ENCODE measurements at places on chromosomes 4 and X.

GRCh38 chr4:176920694-176921093 lies 128.0 kb upstream of the VEGFC start:
- DNase-seq: no peak

DNA sequence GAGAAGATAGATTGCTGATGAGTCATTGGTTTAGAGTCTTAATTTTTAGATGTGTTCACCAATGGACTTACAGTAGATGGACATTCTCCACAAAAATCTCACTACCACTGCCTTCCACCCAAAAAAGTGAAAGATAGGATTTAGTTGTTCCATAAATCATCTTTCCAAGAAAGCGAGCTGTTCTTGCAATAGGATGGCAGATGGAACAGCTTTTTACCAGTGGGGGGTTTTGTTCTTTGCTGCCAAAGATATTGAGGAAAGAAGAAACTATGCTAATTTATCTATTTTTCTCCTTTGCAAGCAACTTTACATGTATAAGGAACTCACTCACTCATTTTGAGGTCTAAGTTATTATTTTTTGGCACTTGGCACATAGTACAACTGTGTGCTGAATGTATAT lies 109.5 kb downstream of the ADGRL3 start:
- DNase-seq: no peak

DNA sequence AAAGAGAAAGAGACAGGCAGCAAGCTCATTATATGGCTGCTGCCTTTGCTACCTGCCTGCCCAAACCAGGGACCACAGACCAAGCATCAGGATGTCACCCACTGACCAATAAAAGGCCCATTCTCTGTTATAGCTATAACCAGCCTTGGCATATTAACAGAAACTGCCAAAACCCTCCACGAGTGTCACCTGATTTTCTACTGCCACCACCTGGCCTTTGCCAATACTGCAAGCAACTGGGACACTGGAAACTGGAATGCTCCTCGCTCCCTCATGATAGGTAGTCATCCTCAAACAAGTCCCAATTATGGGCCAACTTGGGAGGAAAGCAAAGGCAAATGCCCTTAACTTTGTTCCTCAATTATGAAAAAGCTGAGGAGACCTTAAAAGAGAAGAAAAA lies 76.0 kb downstream of the SPIN4 start:
- DNase-seq: no peak

- no peak for DNase-seq
Observed at GRCh38 chr4:25441519-25442117, 64.6 kb downstream of the ANAPC4 start.

- DNase-seq: no peak
Observed at GRCh38 chr4:76896614-76897535, 1.1 kb downstream of the SOWAHB start.

- DNase-seq: peak; percentile 27
Observed at GRCh38 chrX:10098270-10098713, 58.5 kb upstream of the CLCN4 start.

DNA sequence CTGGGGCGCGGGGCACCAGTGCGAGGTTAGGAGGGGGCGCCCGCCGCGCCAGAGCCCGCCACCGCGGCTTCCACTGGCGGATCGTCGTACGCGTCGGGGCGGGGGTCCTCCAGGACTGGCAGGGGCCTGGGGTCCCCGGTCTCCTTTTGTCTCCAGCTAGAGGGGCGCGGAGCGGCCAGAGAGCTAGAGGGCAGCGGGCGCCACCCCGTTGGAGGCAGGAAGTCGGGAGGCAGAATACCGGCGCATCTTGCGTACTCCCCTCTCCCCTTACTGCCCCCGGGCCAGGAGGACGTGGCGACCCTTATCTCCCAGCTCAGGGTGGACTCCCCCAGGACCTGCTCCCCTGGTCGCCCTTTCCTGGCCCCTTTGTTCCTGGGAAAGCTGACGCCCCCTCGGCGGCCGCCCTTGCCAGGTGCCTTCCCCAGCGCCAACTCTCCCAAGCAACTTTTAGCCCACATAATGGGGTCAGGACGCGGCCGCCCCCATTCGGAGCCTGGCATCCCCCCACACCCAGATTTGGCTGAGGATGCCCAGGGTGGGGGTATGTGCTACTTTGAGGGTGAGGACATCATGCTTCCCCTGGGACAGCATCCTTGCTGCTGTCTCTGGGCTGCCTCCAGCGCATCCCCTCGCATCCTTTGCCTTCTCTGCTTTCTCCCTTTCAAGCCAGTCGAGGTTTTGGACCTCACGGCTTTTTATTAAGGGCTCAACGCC lies 933 bp downstream of the CNKSR2 start:
- DNase-seq: no peak

- no peak for DNase-seq
Observed at GRCh38 chr4:116122124-116122523, 963.3 kb downstream of the TRAM1L1 start.

GRCh38 chr4:105145156-105145902 lies 1.3 kb upstream of the TET2 start:
- DNase-seq: no peak

GRCh38 chr4:16171831-16172230 lies 54.4 kb downstream of the TAPT1 start:
- DNase-seq: no peak

- no peak for DNase-seq
Observed at GRCh38 chr4:165555302-165555701, 176.5 kb downstream of the CPE start.

GRCh38 chr4:185740471-185740873 lies 71.5 kb downstream of the SORBS2 start:
- no peak for DNase-seq

DNA sequence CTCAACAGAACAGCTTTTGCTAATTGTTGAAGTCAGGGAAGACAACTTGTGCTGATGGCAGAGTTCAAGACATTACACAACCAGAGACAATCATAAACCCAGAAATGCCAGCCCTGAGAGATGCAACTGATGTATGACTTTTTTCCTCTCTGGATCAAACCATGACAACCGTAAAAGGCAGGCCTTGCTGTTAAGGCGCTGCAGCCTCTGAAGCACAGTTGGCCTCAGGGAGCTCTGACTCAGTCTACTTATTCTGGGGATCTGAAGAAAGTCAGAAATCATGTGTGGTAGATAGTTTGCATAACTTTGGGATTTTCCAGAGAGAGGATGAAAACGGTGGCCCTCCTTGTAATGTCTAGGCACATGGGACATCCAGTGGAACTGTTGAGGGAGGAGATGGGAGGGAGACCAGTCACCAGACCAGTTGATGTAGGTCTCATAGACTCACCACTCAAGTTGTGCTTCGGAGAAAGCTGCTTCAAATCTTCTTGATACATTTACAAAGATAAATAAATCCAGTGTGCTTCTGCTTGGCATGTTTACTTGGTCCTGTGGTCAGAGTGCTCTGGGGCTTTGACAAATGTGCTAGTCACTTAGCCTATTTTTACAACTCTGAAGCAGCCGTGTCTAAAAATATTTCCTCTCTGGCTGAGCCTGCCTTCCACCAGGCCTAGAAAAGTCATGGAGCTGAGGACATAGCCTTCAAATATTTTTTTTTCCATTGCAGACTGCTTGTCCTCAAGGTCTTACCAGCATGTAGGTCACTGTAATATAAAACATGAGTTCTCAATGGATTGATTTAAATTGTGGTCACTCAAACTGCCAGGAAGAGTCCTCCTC lies 7.5 kb downstream of the HADH start:
- DNase-seq: no peak

GRCh38 chr4:168124008-168124641 lies 31.8 kb downstream of the ANXA10 start:
- DNase-seq: no peak

- DNase-seq: no peak
Observed at GRCh38 chrX:9345957-9346356, 118.9 kb upstream of the TBL1X start.

- DNase-seq: no peak
Observed at GRCh38 chr4:8108261-8108660, 50.4 kb downstream of the ABLIM2 start.

DNA sequence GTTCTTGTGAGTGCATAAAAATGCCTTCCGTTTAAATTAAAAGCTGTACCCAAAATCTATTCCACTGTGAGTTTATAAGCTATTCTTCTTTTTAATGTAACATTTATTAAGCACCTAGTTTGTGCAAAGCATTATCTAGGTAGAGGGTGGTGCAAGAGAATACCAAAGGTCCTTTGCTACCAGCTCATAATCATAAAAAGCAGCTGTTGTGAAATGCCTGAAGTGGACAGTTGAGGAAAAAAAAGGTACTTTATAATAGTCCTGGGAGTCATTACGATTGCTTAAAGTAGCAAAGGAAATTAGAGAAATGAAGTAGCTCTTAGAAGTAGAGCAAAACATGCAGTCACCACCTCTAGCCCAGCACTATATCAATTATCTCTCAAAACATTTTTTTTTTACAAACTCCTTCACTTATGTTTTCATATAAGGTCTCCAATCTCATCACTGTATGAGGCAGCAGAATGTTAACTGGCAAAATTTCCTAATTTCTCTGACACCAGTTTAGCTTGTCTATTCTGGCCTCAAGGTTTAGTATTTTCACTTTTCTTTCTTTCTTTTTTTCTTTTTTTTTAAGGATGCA lies 2.1 kb downstream of the MBNL3 start:
- no peak for DNase-seq

DNA sequence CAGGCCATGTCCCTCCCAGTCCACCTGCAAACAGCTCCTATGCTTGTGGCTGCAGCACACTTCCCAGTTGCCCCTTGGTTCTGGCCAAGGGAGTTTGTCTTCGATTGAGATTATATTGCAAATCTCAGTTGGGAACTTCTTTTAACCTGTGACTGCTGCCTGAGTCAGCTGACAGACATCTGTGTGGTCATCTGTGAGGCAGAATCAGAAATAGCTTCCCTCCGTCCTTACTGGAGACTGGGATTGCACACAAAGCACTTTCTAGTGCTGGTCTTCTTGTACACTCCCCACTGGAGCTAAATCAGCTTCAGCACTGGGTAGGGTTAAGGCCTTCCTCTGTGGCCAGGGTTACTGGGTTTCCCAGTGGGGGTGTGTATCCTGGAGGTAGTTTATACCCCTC lies 34.3 kb downstream of the ZNF330 start:
- DNase-seq: no peak

DNA sequence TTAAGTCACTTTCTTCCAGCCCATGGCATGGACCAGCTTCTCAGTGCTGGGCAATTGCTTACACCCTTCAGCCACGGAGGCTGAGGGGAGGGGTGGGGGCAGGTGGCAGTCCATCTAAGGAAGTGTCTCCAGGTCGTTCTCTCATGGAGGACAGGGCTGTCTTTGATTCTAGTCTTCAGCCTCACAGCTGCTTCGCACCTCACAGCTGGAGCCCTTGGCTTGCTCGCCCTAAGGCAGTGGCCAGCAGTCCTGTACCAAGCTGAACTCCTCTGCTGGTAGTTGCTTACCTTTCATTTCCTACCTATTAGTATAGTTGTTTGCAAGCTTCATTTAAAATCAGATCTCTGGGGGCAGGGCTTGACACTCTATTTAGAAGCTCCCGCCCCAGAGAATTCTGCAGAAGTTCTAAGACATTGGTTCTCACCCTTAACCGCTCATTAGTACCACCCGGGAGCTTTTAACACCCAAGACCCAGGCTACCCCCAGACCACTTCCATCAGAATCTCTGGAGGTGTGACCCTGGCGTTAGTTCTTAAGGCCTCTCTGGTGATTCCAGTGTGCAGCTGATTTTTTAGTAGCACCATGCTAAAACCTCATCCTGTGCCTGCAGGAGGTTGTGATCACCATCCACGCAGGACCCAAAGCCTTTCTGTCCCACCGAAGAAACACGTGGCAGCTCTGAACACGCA lies 386.8 kb downstream of the UNC5C start:
- no peak for DNase-seq

- no peak for DNase-seq
Observed at GRCh38 chrX:40845331-40845911, 110.1 kb upstream of the MED14 start.

- no peak for DNase-seq
Observed at GRCh38 chr4:141885112-141885511, 248.7 kb downstream of the IL15 start.

DNA sequence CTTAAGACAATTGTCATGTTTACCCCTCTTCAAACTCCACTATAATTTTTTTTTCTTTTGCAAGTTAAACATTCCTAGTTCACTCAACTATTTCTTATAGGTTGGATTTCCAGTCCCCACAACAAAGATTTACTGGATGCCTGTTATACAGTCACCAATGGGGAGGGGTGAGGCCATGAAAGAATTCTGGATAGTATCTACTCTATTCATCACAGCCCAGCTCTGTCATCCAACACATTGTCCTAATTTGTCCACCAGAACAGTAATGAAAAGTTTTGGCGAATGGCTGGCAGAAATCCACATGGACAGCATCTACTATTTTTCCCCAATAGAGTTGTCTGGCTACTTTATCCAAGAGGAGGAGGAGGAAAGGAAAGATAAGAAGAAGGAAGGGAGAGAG lies 192.7 kb upstream of the S100G start:
- no peak for DNase-seq
